Upper lobe of right lung (tissue), 1 donor: ENCODE measurements at places on chromosomes 11 and 22. TPM values are rescaled to one million over a fixed set of nuclear protein-coding genes. Genes with fewer than 3 reads are reported as not detected.

DNA sequence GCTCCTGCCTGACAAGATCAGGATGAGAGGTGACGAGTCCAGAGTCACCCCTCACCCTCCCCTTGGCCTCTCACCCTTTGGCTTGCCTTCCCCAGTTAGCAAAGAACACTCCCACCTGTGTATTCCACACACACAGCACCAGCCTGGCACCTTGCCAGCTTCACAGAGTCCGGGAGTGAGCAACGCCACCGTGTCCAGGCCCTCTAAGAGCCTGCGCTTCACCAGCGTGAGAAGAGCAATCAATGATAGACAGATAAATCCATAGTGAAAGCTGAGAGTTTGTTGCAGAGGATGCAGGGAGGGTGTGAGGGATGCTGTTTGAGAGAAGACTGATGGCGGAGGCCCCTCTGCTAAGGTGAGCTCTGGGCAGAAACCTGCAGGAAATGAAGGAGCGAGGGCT lies 404.5 kb downstream of the LARGE1 start:
- DNase-seq, result no peak

Gene SLC22A9
- not detected for total RNA-seq

DNA sequence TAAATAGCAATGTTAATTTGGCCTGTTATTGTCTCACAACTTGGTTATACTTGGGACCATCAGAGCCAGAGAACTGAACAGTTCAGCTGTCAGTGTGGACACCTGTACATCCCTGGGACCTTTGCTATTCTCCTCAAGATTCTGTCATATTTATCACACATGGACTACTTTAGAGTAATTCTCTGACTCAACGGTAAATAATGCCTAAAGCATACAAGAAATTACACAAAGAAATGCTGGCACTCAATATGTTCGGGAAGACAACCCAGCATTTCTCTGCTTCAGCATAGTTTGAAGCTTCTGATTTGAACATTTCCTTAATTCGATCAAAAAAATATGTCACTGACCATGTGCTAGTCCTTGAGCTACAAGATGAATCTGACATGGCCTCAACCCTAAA lies 34.6 kb upstream of the MMP13 start:
- no peak for DNase-seq

GRCh38 chr22:27445881-27446280 lies 355.7 kb downstream of the MN1 start:
- no peak for DNase-seq

DNA sequence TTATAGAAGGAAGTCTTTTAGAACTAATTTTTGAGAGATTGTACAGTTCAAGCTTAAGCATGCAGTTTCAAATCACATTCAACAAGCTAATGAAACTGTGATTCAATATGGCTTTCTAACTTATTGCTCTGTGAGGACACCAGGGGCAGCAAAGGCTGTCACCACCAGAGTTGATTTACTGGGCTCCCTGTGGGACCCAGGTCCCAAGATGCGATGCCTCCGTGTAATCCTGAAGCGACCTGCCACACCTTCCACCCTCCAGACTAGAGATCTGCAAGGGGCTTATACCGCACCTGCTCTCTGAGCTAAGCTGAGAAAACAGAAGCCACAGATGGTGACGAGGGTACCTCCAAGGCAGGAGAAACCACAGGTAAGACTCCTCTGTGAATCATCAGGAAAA lies 918 bp upstream of the OR51Q1 start:
- no peak for DNase-seq

- DNase-seq, result no peak
Measured at GRCh38 chr22:44718418-44718817, 16.4 kb downstream of the PRR5 start.

Gene PARVG
- total RNA-seq, result 65.9 TPM

Gene OR4A16
- total RNA-seq, result not detected

Gene CD3G
- 6.5 TPM for total RNA-seq

Gene AGBL2
- 0.96 TPM for total RNA-seq

Gene MCM5
- total RNA-seq, result 22.1 TPM

DNA sequence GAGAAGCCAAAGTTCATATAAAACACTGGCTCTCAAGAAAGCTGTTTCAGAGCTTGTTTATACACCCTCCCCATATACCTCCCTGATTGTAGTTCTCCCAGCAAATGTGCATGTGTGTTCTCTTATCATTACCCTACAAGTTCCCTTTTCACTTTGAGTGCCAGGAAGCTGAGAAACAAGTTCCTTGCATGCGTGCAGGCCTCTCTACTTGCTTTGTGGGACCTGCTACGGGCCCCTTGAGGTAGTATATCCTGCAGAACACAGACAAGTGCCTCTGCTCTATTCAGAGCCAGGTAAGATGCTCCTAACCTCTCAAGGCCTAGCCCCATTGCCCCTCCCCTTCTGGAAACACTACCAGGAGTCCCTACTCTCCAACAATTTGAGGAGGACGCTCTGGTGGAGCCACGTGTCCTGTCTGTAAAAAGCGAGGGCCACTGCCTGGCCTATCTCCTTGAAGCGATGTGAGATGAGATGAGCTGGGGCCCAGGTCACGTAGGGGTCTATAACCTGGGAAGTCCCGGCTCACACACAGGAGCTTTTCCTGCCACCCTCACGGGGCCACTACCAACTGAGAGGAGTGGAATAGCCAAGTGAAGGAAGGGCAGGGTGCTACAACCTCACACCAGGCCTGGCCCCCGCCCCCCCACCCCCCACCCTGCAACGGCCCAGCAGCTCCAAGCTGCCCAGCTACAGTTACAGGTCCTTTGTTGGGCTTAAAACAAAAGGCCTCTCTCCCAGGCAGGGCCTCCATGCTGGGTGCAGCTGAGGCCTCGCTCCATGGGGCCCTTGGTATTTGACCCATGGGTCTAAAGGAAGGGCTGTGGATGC lies 2.6 kb upstream of the ATP5MGL start:
- no peak for DNase-seq

Gene GGTLC2
- 6.5 TPM for total RNA-seq

Gene OR51B2
- total RNA-seq, result not detected

GRCh38 chr11:109203176-109203575 lies 218.8 kb upstream of the C11orf87 start:
- no peak for DNase-seq
